ENCODE measurements at places on chromosomes 2 and 18.

DNA sequence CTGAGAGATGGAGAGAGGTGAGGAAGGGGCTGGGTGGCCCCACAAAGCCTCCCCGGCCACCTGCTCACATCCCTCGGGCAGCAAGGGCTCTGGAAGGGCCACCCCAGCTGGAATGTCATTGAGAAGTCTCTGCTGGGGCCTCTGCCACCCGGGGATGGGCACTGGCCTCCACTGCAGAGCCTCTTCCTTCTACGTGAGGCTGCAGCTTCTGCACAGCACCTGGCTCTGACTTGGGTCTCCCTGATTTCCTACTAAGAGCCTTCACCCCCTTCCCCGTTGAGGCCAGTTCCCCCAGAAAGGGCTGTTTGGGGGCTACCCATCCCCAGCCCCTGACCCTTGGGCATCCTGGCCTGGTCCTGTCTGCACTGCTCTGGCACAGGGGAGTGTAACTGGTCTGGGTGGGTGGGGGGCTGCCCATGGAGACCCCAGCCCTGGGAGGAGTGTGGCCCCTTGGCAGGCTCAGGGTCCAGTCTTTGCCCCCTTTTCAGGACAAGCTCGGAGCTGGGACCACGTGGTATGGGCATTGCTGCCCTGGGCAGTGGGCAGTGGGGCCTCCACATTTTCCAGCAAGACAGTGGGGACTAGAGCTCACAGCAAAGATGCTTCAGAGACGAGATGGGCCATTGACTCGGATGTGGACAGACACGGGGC, 5.6 kb downstream of the PDCD1 start:
- no peak for DNase-seq

DNA sequence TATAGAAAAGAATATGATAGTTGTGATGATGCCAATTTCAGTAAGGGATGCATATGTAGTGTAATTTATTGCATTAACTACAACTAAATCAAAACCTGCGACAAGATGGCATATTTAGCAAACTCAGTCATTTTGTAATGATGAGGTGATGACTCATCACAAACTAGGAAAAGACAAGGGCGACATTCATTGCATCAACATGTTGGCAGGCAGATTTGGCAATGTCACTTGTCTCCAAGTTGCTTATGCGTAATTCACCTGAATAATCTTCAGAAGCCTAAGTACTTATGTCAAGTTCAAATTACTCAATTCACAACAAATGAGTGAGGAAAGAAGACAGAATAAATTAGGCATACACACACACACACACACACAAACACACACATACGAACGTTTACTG, 273.2 kb upstream of the RGPD4 start:
- no peak for DNase-seq

DNA sequence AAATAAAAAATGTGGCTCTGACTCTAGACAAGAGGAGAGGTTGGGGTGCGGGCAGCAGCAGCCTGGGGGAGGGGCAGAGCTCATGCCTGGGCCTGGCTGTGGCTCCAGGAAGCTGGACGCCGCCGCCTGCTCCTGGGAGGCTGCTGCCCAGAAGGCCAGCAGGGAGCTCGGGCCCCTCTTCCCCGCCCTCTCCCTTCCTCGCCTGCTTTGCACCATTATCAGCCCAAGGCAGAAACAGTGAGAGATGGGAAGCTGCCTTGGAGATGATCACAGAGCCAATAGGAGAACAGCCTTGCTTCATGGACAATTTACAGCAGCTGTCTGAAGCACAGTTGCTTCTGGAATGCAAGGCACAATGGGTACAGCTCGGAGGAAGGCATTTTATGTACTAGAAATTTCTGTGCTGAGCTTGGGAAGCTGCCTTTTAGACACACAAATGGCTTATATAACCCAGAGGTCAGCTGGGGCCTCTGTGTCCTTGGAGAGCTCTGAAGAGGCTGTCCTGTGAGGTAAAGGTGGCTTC, 55.3 kb upstream of the AFF3 start:
- DNase-seq: no peak

DNA sequence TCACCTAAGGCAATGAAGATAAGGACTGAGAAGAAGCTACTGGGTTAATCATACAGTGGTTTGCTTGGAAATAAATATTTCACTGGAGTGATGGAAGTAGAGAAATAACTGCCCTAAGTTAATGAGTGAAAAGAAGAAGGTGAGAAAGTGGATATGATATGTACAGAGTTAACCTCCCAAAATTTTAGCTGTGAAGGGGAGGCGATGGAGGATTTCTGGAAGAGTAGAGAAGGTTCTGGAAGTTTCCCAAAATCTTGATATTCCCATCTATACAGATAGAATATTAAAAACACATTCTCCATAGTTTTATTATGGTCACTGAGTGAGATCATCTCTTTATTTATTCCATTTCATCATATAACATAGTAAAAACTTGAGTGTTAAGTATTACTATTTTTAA, 296.6 kb upstream of the RGPD4 start:
- no peak for DNase-seq

GRCh38 chr2:105519516-105519915, 120.7 kb upstream of the FHL2 start:
- DNase-seq: no peak

GRCh38 chr2:201447086-201447485, 4.2 kb downstream of the TRAK2 start:
- DNase-seq: no peak

DNA sequence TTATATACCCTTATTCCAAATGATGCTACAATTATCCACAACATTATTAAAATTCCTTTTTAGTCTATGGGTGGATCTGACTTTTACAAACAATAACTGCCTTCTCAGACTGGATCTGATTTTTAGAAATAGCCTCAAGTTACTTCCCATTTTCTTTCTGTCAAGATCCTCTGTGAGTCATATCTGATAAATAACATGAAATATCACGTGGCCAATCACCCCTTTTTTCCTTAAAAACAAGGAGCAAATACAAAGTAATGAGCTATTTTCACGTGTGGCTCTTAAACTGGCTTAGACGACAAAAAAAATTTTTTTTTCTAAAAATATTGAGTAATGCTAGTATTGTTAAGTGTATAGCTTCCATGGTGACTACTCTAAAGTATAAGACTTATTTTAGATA, 6.7 kb downstream of the PELI1 start:
- DNase-seq: no peak

GRCh38 chr2:43221763-43222474, 4.5 kb downstream of the ZFP36L2 start:
- DNase-seq: peak; percentile 44

DNA sequence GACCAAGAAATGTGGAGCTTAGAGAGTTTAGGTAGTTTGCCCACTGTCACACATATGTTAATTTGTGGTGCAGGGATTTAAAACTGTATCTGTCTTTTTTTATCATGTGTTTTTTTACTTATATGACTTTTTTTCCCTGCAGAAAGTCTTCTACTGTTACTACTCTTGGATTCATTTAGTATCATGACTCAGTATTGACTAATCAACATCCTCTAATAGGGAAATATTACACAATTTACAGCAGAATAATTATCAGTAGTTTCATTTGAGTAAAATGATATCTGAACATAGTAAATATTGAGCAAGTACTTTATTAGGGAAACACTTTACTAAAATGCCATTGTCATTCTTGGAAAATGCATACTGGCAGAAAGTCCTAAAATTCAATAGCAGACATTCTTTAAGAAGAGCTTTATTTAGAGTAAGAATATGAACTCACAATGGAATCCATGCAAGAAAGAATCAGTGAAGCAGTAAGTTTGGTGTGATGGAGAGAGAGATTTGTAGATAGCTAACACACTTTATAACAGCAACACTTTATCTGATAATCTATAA, 425.9 kb upstream of the SLC8A1 start:
- DNase-seq: no peak

GRCh38 chr2:168517816-168518215, 61.7 kb downstream of the CERS6 start:
- no peak for DNase-seq

GRCh38 chr2:72920318-72921087, 3.2 kb downstream of the EMX1 start:
- DNase-seq: no peak

- DNase-seq: peak; percentile 4
Measured at GRCh38 chr2:43609290-43609918, 13.6 kb upstream of the THADA start.

DNA sequence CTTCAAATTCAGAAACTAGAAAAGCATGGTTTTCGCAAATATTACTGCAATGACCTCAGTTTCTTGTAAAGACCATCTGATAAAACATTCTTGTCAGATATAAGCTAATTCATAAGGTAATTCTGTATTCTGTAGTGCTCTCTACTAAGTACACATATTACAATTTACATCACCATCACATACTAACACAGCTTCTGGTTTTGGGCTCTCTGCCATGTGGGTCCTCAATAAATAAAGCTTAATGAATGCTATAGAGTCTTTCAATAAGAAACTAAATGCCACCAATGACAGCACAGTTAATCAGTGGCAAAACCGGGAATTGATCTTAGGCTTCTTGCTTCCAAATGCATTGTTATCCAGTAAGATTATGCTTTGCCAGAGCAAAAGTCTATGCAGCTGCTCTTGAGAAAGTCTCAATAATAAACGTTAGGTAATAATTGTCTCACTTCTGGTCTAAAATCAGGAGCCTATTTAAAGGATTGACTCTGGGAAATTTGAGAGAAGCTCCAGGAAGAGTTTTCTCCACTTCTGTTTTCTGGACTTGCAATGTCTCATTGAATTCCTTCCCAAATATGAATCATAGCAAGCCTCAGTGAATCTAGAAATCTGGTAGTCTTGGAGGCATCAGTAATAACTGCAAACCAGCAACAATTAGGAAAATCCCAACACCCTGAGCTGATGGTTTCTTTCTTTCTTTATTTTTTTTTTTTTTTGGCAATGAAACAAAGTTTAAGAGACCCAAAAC, 67.9 kb upstream of the RAPGEF4 start:
- DNase-seq: no peak

GRCh38 chr2:160418853-160419252, 74.8 kb downstream of the RBMS1 start:
- DNase-seq: no peak

DNA sequence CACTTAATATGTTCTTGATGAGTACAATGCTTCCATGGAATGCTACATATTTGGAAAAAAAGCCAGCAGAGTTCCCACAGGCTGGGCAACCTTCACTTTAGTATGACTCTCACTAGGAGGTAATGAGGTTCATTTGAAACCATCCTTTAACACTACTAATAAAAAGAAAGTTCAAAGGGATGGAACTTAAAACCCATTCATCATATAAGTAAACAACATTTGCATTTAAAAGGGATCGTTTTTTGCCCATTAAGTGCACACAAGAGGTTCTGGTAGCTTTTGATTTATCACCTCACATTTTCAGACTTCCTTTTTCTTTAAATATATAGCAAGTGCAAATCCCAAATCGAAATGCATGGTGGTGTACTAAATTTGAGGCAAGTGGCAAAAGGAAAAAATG, 270.8 kb upstream of the DCC start:
- DNase-seq: no peak

DNA sequence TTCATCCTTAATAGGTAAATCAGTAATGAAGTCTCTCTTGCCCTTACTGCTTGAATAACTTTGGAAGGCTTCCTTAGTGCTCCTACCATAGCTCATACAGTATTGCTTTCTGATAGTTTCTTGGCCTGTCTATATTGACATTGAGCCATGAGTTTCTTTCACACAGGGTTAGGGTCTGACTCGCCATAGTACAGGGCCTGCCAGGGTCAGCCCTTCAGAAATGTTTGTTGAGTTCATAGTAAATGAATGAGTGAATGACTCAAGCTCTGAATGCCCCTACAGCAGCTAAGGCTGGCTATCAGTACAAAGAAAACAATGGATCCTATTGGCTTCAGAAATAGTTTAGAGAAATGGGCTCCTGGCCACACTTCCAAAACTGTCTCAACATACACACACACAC, 65.0 kb upstream of the LRATD1 start:
- DNase-seq: no peak

GRCh38 chr18:8247700-8248099, 361.5 kb upstream of the RAB12 start:
- no peak for DNase-seq

DNA sequence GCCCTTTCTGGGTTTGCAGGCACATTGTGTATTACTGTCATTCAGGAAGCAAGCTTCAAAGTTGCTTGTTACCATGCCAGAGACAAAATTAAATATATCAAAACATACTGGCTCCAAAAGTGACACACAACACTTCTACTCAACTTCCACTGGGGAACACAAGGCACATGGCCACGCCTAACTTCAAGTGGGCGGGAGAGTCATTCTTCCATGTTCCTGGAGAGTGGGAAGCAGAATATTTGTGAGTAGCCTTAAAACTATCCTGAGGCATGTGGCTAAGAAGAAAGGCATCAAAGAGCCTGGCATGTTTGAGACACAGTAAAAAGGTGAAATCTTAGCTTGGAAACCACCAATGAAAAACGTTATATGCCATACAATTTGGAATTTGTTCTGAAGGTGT, 90.5 kb upstream of the TACR1 start:
- DNase-seq: no peak

DNA sequence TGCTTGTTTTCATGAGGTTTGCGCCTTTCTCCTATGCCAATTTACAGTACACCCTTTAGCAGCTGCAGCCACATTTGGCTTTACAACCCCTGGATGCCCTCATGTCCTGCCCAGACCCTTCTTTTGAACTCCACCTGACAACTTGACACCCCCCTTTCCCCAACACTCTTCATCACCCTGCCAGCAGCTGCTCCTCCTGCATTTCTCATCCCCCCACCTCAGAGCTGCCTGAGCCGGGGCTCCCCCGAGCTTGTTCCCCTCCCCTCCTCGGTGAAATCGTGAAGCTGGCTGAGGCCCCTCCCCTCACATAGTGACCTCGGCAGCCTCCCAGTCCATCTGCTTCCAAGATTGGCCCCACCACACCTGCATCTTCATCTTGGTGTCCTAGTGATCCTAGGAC, 40.5 kb downstream of the LRRFIP1 start:
- no peak for DNase-seq

DNA sequence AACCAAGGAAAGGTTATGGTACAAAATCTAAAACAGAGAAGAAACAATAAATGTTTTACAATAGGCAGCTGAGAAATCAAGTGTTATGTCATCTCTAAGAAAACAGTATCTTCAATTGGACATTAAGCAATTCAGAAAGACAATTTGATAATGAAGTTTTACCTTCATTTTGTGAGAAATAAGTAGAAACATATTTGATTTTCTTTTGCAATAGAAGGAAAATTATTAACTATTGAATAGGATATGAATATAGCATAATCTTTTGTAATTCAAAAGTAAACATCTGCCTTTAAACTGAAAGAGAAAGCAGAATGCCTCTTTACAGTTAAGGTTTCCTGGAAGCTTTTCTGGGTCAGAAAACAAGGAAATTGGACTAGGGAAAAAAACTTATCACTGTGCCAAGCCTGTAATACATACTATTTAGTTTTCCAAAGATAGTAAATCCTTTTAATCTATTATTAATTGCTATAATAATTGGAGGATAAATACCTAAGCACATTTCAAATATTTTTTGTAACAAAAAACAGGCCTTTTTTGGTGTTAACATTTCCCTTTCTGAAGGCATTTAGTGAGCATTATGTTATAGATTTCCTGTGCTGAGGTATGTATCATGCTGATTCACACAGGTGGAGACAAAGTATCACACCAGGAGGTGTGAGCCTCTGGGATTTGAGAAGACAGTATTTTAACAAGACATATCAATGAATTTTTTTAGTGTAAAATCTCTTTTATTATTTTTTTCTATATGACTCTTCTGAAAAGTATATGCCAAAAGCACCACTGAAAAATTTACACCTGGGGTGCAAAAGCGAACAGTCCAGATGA, 947.0 kb upstream of the CDH2 start:
- no peak for DNase-seq

GRCh38 chr2:204550751-204551511, 5.7 kb downstream of the PARD3B start:
- no peak for DNase-seq

- DNase-seq: no peak
Measured at GRCh38 chr2:45258311-45258710, 249.1 kb upstream of the SIX2 start.

- no peak for DNase-seq
Measured at GRCh38 chr2:66322506-66323260, 112.2 kb upstream of the MEIS1 start.

Measured in T-helper 9 cell (primary cell).